ENCODE measurements at places on chromosomes 2 and 18. TPM values are rescaled to one million over a fixed set of nuclear protein-coding genes. Genes with fewer than 3 reads are reported as not detected.

HOXD8 gene
- not detected for total RNA-seq

YWHAQ gene
- total RNA-seq = 292 TPM

IL1A gene
- not detected for total RNA-seq

ACVR2A gene
- 1.7 TPM for total RNA-seq

PARD3B gene
- 1.0 TPM for total RNA-seq

DAW1 gene
- total RNA-seq = not detected

DTYMK gene
- total RNA-seq = 103 TPM

MARCHF4 gene
- total RNA-seq = not detected

TUBA3E gene
- not detected for total RNA-seq

PSMA8 gene
- total RNA-seq = 1.2 TPM

GRCh38 chr2:11655495-11655894 lies 14.5 kb downstream of the NTSR2 start:
- peaks cover 1% of the 10 kb centered on the region for H3K27me3 ChIP-seq
- DNase-seq = no peak
- H3K4me3 ChIP-seq = no peak overlapping the region

DNA sequence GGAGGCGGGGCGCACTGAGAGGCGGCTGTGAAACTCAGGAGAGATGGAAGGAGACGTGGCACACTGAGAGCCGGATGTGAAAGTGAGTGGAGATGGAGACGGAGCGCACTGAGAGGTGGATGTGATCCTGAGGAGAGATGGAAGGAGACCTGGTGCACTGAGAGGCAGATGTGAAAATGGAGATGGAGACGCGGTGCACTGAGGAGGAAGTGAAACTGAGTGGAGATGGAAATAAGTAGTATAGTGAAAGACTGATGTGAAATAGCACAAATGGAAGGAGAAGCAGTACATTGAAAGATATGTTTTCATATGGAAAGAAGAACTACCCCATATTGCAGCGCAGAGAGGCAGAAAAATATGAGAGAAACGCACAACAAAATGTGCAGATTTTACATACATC lies 281.6 kb upstream of the RGPD4 start:
- no peak overlapping the region for H3K27ac ChIP-seq
- H3K27me3 ChIP-seq = no peaks in the 10 kb centered on the region
- no peak overlapping the region for H3K4me3 ChIP-seq
- no peaks in the 10 kb centered on the region for H3K36me3 ChIP-seq

GRCh38 chr2:111958901-111959300 lies 60.5 kb downstream of the MERTK start:
- H3K27me3 ChIP-seq = peaks cover 10% of the 10 kb centered on the region
- no peak for DNase-seq
- H3K4me1 ChIP-seq = no peaks in the 10 kb centered on the region
- no peak overlapping the region for H3K27ac ChIP-seq

- peaks cover 10% of the 10 kb centered on the region for H3K36me3 ChIP-seq
- DNase-seq = no peak
- no peak overlapping the region for H3K4me3 ChIP-seq
- H3K4me1 ChIP-seq = peaks cover 14% of the 10 kb centered on the region
- H3K27ac ChIP-seq = no peak overlapping the region
- no peaks in the 10 kb centered on the region for H3K27me3 ChIP-seq
These were observed 19.2 kb upstream of the SIGLEC15 start for GRCh38 chr18:45806226-45806625.

GRCh38 chr2:163573652-163574051 lies 162.2 kb downstream of the FIGN start:
- no peaks in the 10 kb centered on the region for H3K36me3 ChIP-seq
- no peaks in the 10 kb centered on the region for H3K27me3 ChIP-seq
- no peak overlapping the region for H3K4me3 ChIP-seq
- DNase-seq = no peak

GRCh38 chr2:203775684-203776083 lies 69.2 kb downstream of the CD28 start:
- H3K27me3 ChIP-seq = no peaks in the 10 kb centered on the region
- no peak overlapping the region for H3K4me3 ChIP-seq
- no peak for DNase-seq
- peaks cover 16% of the 10 kb centered on the region for H3K4me1 ChIP-seq
- H3K27ac ChIP-seq = no peak overlapping the region

- no peaks in the 10 kb centered on the region for H3K36me3 ChIP-seq
- no peak overlapping the region for H3K27ac ChIP-seq
- H3K4me1 ChIP-seq = no peaks in the 10 kb centered on the region
- H3K4me3 ChIP-seq = no peak overlapping the region
These were observed 285.8 kb downstream of the TMX3 start for GRCh38 chr18:68429111-68429510.

Measured in activated CD8-positive, alpha-beta T cell treated with anti-CD3 and anti-CD28 coated beads, Interleukin-2, amount 10 ng/mL, durations not matched to agents 7 days and 5 days (primary cell).